ENCODE measurements at places on chromosomes 13 and 19.

- no peak for DNase-seq
These were observed 220.9 kb downstream of the POU4F1 start for GRCh38 chr13:78382491-78382890.

- no peak for DNase-seq
These were observed 799.1 kb downstream of the DIAPH3 start for GRCh38 chr13:59364641-59365085.

DNA sequence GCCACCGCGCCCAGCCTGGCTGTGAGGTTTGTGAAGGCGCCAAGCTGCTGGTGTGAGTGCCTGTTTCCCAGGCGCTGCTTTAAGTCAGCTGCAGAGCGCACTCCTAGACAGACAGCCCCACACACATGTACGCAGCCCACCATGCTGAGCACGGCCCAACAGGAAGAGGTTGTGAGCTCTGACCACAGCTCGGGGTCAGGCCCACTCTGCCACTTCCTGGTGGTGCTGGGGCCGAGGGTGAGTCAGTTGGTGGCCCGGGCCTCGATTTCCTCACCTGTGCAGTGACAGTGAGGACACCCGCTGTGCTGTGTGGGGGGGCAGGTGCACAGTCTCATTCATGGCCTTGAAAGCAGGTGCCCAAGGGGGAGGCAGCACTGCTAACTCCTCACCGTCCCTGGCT lies 106.7 kb downstream of the KDM4B start:
- no peak for DNase-seq

- no peak for DNase-seq
These were observed 557 bp downstream of the ZNF524 start for GRCh38 chr19:55600662-55601028.

DNA sequence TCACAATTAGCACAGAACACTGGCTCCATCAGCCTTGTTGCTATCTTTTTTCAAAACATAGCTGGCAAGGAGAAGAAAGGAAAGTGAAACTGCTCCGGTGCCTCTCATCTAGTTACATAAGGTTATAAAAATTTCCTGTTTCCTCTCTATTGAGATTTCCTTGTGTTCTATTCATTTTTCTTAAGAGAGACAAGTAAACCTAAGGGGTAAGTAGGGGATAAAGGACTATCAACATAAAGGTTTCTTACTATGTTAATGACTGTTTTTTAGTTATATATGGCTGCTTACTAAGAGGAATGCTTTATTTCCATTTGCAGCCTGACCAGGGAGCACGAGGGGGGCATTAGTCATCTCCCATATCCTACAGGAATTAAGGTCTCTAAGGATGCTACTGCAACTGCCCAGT lies 73.2 kb upstream of the MLNR start:
- DNase-seq, result no peak

DNA sequence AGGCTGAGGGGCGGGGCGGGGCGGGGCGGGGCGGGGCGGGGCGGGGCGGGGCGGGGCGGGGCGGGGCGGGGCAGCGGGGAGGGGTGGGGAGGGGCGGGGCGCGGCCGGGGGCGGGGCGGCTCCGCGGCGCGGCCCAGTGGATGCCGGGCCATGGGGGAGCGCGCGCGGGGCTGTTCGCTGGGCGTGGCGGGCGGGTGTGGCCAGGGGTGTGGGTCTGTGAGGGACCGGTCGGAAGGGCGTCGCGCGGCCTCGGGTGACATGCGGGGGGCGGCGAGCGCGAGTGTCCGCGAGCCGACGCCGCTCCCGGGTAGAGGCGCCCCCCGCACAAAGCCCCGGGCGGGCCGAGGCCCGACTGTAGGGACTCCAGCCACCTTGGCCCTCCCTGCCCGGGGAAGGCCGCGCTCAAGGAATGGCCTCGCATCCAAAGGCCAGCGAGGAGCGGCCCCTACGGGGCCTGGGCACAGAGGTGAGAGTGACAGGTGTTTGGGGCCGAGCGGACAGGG lies at the start of gene ZFP28:
ZFP28 (plus strand) TSS at position 188 of the 503 bp plus-strand sequence; CDS start at position 259, 71 bp downstream.
- DNase-seq, result no peak

GRCh38 chr13:27053902-27054595 lies 117.6 kb downstream of the USP12 start:
- DNase-seq, result no peak

DNA sequence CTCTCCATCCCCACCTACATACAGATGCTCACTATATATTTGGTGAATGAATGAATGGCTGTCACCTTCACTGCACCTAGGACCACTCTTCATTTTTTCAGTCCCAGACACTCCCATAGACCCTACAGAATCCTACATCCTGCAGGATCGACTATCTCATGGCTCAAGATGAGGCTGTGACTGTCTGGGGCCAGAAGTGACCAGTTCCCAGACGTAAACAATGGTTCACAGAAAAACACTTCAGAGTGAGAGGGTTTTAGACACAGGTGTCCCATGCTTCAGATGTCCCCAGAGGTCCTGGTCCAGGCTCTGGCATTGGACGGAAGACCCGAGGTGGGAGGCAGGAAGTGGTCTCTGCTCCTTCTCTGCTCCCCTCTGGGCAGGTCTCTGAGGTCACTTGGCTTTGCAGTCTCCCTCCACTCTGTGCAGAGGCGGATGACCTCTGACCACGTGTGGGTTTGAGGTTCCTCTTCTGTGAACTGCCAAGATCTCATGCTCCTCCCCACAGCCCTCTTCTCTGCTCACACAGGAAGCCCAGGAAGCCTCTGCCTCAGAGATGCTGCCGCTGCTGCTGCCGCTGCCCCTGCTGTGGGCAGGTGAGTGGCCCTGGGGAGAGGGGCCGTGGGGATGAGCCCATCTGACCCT lies 24.9 kb downstream of the SIGLEC7 start:
- DNase-seq, result no peak

DNA sequence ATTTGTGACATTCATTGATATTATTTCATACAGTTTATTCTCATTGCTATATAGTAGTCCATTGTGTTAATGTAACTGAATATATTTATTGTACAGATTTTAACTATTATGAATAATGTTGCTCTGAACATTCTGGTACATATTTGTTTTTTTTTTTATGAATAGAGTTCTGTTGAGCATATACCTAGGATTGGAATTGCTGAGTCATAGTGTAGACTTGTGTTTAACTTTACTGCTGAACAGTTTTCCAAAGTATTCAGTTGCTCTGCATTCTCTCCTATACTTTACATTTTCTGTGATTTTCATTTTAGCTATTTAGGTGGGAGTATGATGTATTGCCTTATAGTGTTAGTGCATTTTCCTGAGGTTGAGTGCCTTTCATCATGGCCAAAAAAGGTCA lies 97.5 kb downstream of the MAB21L1 start:
- no peak for DNase-seq

DNA sequence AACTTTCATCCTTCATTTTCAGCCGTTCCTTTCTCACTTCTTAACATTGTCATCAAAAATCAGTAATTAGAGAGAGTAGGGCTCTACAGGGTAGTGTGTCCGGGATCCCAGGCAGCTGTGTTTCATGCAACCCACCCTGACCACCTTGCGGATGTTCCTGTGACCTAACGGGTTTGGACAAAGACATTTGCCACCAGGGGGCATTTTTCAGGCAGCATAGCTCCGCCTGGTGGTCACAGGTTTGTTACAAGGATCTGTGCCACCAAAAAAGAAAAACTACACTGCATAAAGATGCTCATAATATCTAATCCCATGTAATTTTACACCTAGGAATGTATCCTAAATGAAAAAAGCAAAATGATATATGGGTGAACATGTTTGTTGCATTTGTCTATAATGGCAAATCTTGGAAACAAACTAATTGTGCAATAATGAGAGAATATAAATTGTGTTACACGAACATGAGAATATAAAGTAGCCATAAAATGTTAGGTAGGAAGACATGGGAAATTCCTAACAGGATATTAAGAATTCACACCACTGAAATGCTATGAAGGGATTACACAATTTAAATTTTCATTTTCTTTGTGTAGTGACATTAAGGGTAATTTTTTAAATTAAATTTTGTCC lies 123.0 kb downstream of the SLC7A1 start:
- DNase-seq, result no peak

- DNase-seq, result no peak
These were observed 592.9 kb downstream of the KCTD12 start for GRCh38 chr13:76293346-76293745.

GRCh38 chr19:2923510-2923909 lies 21.3 kb downstream of the ZNF77 start:
- no peak for DNase-seq

GRCh38 chr13:24737042-24737441 lies 26.9 kb upstream of the RNF17 start:
- no peak for DNase-seq

DNA sequence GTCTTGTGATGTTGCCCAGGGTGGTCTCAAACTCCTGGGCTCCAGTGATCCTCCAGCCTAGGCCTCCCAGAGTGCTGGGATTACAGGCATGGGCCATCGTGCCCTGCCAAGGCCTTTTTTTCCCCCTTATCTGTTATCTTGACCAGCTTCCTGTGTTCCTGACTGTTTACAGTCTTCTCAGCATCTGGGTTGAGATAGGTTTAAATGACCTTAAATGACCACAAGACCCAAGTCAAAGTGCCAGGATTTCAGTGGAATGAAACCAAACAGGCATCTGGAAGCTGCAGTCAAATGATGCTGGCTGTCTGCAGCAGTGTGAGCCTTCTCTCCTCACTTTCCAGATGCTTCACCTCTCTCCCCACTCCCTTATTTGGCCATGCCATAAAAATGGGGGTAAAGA lies 114.2 kb upstream of the CLDN10 start:
- DNase-seq, result no peak

DNA sequence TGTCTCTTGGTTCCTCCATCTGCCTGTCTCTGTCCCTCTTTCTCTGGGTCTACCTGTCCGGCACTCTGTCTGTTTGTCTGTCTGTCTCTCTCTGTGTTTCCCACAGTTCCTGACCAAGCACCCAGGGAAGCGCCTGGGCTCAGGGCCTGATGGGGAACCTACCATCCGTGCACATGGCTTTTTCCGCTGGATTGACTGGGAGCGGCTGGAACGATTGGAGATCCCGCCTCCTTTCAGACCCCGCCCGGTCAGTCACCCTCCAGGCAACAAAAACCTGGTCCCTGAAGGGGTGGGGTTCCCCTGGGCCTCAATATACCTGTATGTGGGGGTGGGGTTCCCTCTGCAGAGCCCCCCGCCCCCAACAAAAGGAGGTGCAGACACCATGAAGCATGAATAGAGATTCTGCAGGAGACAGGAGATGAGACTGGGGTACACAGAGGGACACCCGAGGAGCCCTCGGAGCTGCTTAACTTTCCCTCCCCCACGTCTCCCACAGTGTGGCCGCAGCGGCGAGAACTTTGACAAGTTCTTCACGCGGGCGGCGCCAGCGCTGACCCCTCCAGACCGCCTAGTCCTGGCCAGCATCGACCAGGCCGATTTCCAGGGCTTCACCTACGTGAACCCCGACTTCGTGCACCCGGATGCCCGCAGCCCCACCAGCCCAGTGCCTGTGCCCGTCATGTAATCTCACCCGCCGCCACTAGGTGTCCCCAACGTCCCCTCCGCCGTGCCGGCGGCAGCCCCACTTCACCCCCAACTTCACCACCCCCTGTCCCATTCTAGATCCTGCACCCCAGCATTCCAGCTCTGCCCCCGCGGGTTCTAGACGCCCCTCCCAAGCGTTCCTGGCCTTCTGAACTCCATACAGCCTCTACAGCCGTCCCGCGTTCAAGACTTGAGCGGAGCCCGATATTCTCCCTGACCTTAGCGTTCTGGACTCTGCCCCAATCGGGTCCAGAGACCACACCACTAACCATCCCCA lies 2.6 kb upstream of the CACNG7 start:
- DNase-seq, result no peak

DNA sequence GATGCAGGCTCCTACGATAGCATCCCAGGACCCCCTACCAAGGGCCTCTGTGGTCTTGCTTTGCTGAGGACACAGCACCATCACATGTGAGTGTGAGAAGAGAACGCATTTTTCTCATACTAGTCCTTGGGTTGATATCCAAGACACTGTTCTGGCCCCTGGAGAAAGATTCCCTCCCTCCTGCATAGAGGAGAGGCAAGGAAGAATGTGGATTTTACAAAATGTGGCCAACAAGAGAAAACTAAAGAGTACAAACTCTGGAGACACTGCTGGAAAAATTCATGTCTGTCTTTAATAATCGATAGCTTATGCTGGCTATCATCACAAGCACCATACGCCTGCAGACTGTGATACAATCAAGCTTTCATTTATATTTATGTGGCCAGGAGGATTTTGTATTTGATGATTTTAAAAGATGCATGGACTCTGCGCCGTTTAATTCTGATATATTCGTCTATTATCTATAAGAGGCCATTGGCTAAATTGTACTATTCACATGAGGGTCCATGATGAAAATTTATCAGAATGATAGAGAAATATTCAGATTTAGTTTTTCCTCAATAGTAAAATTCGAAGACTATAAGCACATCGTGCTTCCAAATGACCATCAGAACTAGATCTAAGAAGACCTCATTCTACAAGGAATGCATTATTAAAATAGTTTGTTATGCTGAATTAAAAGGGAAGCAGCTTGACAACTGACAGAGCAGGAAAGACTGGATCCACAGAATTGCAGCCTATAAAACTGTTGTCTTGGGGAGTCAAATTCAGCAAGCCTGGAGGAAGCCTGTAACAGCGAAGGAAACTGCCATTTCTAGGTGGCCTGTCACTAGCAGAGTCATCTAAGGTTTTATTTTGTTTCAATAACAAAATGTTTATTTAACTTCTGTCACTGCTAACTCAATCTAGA lies 578.7 kb downstream of the DIAPH3 start:
- DNase-seq, result no peak

DNA sequence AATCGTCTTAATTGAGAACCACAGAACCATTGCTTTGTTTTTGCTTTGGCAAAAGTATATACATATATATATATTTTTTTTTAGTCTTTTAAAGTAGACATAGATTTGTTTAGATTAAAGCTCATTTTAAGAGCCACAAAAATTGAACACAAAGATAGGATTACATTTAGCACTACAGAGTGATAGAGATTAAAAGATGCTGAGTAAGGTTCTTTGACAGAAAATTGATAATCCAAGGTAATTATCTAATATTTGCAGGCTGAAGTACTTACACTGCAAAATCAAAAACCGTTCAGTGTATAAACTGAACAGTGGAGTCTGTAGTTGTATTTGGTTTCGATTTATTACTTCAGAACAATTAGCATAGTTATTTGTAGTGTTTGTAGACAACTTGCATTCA lies 24.5 kb upstream of the ZNF98 start:
- DNase-seq, result no peak

GRCh38 chr19:18898607-18899408 lies 2.9 kb upstream of the CERS1 start:
- DNase-seq, result no peak

GRCh38 chr13:112165712-112166111 lies 98.8 kb downstream of the SOX1 start:
- no peak for DNase-seq

- DNase-seq, result no peak
These were observed 14.0 kb upstream of the PPP1R12C start for GRCh38 chr19:55131421-55131820.

DNA sequence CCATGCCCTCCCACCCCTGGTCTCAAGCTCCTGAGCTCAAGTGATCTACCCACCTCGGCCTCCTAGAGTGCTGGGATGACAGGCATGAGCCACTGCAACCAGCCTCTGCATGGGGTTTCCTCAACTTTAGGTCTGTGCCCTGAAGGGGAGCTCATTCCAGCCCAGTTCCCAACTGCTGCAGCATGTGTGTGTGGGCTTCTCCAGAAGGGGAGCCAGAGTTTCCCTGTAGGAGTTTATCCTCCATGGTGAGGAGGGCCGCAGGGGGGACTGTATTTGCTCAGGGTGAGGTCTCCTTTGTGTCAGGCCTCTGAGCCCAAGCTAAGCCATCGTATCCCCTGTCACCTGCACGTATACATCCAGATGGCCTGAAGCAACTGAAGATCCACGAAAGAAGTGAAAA lies 11.3 kb upstream of the ZNF808 start:
- DNase-seq, result no peak

GRCh38 chr13:77868717-77869116 lies 49.9 kb downstream of the EDNRB start:
- no peak for DNase-seq

- DNase-seq, result no peak
These were observed 15.3 kb downstream of the LGALS16 start for GRCh38 chr19:39670998-39671397.

Data from NCI-H187 treated with DMSO at 0.1 percent for 48 hours (cell line).